Uterus (tissue), 4 donors: ENCODE measurements at places on chromosomes 3 and 15. TPM values are rescaled to one million over a fixed set of nuclear protein-coding genes. Genes with fewer than 3 reads are reported as not detected.

- no peak overlapping the region for H3K27ac ChIP-seq
- no peaks in the 10 kb centered on the region for H3K36me3 ChIP-seq
- H3K4me3 ChIP-seq = no peak overlapping the region
- H3K27me3 ChIP-seq = no peaks in the 10 kb centered on the region
- no peak for DNase-seq
These were observed 12.8 kb downstream of the DCUN1D1 start for GRCh38 chr3:182967218-182968204.

RLBP1 gene
- not detected for total RNA-seq

DNA sequence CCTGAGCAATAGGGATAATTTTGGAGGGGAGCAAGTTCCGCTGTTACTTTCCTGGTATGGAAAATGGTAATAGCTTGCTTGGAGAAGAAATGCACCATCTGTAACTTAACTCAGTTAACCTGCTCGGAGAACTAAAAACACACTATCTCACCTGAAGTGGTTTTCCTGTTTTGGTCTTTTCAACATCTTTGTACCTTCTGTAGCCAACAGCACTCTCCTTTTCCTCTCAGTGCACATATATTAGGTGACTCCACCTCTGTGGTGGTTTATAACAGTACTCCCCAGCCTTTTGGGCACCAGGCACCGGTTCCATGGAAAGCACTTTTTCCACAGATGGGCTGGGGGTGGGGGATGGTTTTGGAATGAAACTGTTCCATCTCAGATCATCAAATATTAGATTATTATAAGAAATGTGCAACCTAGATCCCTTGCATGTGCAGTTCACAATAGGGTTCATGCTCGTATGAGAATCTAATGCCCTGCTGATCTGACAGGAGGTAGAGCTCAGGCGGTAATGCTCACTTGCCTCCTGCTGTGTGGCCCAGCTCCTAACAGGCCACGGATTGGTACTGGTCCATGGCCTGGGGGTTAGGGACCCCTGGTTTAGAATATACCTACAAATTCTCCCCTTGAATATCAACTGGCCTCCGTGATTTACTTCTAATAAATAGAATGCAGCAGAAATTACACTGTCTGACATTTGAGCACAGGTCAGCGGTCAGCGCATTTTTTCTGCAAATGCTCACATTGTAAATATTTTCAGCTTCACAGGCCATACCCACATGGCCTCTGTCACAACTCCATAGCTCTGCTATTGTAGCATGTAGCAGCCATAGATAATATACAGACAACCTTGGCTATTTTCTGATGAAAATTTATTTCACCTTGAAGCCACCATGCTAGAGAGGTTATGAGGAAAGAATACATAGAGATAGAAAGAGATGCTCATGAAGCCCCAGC, 83.8 kb upstream of the SUCLG2 start:
- no peaks in the 10 kb centered on the region for H3K27me3 ChIP-seq
- no peaks in the 10 kb centered on the region for H3K36me3 ChIP-seq
- no peak overlapping the region for H3K4me3 ChIP-seq
- no peaks in the 10 kb centered on the region for H3K4me1 ChIP-seq

ZNF502 gene
- 20.9 TPM for total RNA-seq

- H3K4me1 ChIP-seq = no peaks in the 10 kb centered on the region
- no peaks in the 10 kb centered on the region for H3K36me3 ChIP-seq
- no peaks in the 10 kb centered on the region for H3K27me3 ChIP-seq
- H3K27ac ChIP-seq = no peak overlapping the region
- no peak overlapping the region for H3K4me3 ChIP-seq
These were observed 17.5 kb upstream of the ZBTB20 start for GRCh38 chr3:115164374-115165221.

DNA sequence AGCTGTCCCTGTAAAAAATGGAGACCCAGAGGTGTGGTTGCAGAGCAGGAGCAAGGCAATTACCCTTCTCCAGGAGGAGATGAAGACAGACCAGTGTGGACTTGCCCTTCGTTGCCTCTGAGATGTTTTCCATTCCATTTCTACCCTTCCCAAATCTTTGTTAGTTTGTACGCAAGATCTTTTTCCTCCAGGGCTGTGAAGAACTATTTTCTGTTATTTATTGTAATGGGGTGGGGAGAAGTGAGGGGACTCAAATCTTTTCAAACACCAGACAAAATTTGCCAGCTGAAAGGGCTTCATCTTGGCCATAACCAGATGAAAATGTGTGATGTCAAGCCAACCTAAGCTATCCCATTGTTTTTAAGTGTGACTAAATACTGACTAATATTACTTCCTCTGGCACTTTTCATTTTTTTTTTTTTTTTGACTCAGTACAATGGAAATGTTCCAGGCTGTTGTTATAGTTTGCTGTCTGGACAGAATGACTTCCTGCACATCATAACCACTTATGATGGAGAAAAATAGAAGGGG, 271.3 kb upstream of the TPRG1 start:
- H3K27me3 ChIP-seq = no peaks in the 10 kb centered on the region
- no peak for DNase-seq
- H3K27ac ChIP-seq = peak overlapping the region; percentile 19
